ENCODE measurements at places on chromosomes 6 and 20.

GRCh38 chr6:2542101-2542857, 208.4 kb downstream of the MYLK4 start:
- no peak for DNase-seq

- no peak for DNase-seq
These were observed 1.3 kb upstream of the NNAT start for GRCh38 chr20:37519508-37520418.

DNA sequence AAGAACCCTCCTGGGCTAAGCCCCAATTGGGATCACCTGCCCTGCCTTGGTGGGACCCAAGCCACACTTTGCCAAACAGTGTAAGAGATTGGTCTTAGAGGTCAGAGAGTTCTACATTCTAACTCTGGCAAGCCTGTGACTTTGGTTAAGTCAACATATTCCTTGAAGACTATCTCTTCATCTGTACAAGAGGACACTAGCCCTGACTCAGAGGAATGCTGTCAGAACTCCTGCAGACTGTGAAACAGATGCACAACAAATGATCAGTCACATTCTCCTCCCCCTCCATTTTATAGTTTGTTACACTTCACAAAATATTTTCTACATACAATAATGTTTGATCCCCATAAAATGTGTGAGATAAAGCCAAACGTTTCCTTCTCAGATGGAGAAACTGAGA, 91.7 kb upstream of the EPB41L1 start:
- no peak for DNase-seq

DNA sequence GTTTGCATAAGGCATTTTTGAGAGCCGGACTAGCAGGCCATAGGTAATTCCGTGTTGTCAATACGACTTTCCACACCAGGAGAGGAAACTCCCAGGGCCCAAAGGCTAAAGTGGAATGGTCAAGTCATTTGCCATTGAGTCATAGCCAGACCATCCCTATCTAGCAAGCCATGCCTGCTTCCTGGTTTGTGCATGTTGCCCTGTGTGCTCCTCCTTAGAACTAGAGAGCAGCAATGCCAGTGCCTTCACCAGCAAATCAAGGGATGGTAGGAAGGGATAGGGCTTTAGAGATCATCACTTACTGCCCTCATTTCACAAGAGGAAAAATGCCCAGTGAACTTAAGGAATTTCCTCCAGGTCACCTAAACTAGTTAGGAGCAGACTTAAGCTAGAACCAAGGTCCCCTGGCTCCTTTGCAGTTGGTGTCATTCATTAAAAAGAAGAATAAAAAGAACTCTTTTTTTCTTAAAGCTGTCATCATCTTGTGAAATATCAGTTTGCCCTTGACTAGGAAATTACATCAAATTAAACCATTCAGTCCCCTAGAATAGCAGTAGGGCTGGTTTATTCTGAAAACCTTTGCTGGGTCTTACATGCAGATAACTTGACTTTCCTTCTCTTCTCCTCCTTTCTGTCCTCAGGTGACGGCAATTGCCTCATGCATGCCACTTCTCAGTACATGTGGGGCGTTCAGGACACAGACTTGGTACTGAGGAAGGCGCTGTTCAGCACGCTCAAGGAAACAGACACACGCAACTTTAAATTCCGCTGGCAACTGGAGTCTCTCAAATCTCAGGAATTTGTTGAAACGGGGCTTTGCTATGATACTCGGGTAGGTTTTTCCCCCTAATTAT, 7.4 kb downstream of the TNFAIP3 start:
- DNase-seq, result no peak

DNA sequence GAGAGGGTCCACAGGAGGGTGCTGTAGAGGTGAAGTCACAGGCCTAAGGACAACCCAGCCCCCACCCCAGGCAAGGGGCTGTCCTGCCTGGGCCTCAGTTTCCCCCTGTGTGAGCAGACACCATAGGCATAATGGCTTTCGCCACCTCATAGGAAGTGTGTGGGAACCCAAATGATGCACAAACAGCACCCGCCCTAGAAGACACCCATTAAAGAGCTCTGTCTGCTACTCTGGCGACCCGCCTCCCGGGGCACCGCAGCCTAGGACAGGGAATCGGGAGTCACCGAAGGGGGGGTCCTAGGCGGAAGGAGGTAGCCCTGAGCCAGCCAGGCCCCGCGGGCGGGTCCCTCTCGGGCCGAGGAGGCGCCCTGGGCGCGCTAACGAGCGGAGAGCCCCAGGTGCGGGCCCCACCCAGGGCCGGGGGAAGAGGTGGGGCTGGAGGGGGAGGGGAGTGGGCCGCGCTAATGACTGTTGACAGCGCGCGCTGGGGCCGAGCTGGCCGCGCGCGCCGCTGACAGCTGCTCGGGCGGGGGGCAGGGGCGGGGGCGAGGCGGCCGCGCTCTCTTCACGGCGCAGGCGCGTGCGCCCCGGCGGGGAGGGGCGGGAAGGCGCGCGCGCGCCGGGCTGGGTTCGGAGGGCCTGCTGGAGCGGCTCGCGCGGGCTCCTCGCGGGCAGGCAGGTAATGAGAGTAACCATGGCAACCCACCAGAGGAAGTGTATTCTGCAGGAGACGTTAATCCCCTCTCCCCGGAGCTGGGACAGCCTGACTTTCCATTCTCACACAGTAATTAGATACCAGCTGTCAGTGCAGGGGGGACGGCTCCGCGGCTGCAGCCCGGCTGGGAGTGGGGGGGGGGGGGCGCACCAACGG, 48.9 kb downstream of the NOL4L start:
- DNase-seq, result peak; percentile 54

DNA sequence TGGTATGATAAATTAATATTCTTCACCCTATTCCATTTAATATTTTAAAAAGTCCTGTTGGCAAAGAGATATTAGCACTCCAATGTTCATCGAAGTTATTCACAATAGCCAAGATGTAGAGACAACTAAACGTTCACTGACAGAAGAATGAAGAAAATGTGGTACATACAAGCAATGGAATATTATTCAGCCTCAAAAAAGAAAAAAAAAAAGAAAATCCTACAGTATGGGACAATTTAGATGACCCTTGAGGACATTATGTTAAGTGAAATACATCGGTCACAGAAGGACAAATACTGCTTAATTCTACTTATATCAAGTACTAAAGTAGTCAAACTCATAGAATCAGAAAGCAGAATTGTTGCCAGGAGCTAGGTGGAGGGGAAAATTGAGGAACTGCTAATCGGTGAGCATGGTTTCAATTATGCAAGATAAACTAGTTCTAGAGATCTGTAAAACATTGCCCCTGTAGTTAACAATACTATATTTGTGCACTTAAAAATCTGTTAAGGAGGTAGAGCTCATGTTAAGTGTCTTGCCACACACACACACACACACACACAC, 4.7 kb downstream of the GCLC start:
- no peak for DNase-seq

All from activated CD4-positive, alpha-beta T cell treated with anti-CD3 and anti-CD28 coated beads, Interleukin-2, amount 50 U/mL, for 4 hours (primary cell).